NCI-H2081 (cell line): ENCODE measurements at places on chromosomes 11 and 22.
A peak's percentile ranks its signal among the peaks of the same experiment; 100 is the strongest.

DNA sequence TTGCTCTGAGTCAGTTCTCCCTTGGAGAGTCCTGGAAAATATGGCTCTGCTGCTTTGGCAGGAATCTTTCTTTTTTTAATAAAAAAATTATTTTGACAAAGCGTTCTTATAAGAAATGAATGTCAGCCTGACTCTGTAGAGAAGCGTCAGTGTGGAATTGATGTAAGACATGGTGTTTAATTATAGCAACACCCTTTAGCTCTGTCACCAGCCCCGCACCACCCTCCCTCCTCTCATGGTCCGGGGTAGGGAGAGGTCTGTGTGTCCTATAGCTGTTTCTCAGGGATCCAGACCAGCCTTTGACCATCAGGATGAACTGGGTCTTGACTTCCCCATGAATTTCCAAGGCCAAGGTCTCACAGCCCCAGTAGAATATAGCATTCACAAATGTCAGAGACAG lies 120.6 kb downstream of the CHST1 start:
- no peak for DNase-seq

DNA sequence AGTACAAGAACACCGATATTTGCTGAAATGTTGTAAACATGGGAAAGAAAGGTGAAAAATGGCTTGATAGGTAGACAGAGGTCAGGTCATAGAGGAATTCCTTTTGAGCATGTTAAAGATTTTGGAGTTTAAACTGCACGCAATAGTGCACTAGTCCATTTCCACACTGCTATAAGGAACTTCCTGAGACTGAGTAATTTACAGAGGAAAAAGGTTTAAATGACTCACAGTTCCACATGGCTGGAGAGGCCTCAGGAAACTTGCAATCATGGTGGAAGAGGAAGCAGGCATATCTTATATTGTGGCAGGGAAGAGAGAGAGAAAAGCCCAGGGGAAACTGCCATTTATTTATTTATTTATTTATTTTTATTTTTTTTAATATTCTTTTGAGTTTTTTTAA lies 5.0 kb downstream of the OR10A5 start:
- DNase-seq, result no peak

- DNase-seq, result no peak
These were observed 43.4 kb downstream of the PARVG start for GRCh38 chr22:44224166-44224565.

DNA sequence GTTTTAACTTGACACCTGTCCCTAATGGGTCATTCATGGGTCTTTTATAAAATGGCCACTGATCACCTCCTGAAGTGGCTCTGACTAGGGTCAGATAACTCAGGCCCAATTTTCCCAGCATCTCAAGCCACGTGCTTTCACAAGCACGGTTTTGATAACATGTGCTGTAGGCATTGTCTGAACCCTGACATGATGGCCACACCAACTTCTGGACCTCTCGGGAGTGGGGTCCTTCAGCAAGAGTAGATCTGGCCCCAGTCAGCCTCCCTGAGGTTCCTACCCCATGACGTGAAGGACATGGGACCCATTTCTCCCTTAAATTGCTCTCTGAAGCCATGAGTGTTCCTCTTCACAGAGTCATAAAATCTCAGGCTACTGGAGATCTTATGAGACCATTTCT lies 60.4 kb upstream of the CCND1 start:
- DNase-seq, result no peak

DNA sequence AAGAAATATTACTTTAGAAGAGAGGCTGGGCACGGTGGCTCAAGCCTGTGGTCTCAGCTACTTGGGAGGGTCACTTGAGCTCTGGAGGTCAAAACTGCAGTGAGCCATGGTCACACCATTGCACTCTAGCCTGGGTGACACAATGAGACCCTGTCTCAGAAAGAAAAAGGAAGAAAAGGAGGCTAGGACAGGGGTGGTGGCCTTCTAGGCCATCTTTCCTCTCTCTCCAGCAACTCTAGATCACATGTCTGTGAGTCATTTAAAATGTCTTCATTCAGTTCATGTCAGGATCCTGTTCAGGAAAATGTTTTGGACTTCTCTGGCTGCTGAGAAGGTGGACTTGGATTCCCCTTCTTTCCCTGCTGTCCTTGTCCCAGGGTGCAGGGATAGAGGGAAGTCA lies 53.3 kb downstream of the PPFIA1 start:
- no peak for DNase-seq

GRCh38 chr11:128448200-128448886 lies 139.0 kb downstream of the ETS1 start:
- no peak for DNase-seq

GRCh38 chr11:86917589-86917988 lies 37.6 kb downstream of the FZD4 start:
- DNase-seq, result no peak

- DNase-seq, result no peak
These were observed 84.5 kb upstream of the PLET1 start for GRCh38 chr11:112345166-112345565.

DNA sequence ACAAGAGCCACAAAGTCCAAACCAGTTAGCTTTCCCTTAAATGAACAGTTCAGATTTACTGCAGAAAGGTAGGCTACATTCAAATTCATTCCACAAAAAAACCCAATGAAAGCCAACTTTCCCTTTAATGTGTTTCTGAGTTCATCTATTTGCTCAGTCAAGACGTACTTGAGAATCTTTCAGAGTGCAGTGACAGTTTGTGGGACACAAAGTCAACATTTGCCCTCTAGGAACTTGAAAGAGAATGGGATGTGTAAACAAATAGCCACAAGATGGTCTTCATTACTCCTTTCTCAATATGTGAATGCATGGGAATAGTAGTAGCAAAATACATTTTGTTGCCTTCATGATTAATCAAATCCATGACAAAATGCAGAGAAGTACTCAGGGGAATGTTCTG lies 15.8 kb downstream of the RTCB start:
- DNase-seq, result no peak

DNA sequence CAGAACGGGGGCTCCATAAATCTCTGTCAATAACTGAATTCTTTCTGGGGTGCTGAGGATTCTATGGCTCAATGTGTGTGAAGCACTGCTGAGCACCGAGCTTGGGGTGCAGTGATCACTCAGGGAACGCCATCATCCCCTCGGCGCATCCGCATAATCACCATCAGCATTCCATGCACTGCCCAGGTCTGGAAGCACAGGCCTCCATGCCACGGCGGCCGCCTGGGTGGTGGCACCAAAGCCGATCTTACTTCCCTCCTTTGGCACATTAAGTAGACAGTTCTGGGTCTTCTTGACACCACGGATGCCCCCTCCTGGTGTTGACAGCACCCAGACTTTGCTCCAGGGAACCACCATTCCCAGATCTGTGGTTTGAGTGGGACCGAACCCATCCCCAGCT lies 15.6 kb downstream of the LTO1 start:
- no peak for DNase-seq

DNA sequence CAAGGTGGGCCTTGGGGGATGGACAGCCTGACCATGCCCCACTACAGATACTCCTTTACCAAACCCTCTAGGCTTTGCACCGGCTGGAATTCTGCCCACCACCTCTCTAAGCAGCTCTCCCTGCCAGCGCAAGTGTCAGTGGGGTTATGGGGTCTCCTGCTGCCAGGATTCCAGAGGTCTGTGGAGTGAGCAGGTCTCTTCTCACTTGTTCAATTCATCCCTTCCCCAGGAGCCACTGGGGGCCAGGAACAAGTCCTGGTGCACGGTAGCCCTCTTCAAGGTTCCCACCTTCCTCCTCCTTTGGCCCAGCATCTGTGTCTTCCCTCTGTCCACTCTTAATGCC lies 30.5 kb downstream of the CCDC15 start:
- no peak for DNase-seq

DNA sequence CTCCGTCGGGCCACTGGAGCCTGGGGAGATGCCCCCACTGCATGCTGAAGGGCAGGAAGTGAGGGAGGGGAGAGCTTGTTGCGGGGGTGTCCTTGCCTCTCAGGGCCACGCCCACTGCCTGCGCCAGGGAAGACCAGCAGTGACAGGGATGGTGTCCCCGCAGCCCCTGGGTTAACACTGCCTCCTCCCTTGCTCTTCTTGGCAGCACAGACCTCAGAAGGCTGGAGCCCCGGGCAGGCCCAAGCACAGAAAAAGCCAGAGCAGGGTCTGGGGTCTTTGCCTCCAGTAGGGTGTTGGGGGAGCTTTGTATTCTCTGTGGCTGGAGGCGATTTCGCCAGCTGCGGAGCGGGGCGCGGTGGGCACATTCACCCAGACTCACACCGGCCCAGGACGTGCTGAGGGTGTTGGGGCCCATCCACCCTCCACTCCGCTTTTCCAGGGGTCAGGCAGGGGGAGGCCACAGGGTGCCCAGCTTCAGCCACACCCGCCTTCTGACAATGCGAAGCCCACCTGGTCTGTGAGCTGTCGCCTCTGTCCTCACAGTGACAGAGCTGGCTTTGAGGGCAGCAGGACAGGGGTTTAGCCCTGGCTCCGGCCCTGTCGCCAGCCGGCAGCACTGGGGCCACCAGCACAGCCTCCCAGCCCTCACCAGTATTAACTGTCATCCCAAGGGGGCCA lies 83.7 kb downstream of the CDKN1C start:
- no peak for DNase-seq

GRCh38 chr11:15988693-15989231 lies 367.6 kb downstream of the SOX6 start:
- DNase-seq, result no peak

DNA sequence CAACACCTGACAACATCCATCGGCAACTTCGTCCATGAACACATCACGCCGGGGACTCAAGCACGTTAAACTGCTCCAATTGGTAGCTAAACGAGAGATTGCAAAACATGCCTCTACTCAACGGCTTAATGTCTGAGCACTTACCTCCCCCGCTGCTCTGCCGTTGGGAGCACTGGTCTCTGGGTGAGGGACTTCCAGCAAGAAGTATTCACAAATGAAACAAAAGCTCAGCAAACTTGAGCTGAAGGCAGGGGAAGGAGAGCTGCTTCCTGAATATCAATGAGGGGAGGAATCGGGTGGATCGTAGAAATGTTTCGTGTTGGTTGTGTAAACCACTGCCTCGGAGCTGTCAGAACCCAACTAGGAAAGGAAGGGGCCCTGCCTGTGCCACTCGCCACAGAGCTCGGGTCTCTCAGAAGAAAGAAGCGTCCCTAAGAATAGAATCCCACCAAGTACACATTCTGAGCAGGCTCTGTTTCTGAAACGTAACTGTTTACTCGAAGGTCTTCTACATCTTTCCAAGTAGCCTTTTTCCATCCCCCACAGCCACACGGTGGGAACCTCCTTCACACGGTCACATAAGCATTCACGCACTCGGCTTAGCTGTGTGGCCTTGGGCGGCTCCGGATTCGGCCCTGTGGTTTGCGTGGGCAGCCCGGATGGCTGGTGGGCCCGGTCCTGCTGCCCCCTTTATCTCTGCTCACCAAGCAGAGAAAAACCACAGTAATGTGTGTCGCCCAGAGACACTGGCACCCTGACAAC lies at the start of gene MLC1:
MLC1 (minus strand) TSS at position 216 of the 762 bp plus-strand sequence. CDS start 524 bp downstream, outside the sequence.
- DNase-seq, result no peak

DNA sequence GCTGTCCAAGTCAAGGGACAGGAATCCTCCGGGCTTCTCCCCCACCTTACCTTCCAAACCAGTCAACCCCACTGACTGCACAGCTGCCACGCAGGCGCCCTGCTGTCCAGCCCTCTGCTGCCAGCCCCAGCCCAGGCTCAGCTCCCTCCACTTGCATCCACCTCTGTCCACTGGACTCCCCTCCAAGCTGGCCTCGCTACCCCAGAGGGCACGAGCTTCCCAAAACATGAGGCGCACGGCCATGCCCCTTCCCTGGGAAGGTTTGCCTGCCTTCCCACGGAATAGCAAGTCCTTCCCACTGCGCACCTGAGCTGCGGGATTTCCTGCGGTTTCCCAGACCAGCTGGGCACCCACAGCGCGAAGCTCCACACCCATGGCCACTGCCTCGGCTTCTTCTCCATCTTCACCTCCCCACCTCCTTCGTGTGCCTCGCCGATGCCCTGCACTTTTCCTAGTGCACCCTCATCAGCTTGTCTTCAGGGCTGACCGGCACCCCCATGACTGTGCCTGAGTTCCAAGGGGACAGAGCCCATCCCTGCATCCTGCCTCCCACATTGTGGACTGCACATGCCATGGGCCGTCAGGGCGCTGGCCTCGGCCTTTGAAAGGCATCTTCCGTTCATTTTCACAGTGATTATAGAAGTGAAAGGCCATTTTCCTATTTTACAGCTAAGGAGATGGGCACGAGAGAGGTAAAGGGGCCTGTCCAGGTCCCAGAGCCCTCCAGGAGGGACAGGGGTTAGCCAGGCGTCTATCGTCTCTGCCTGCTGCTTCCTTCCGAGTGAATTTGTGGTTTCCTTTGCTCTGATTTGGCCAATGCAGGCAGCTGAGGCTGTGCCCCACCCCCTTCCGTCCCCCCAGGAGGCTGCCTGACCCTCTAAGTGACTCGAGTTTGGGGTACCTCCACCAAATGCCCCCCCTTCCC lies 16.4 kb downstream of the IFITM10 start:
- DNase-seq, result no peak

DNA sequence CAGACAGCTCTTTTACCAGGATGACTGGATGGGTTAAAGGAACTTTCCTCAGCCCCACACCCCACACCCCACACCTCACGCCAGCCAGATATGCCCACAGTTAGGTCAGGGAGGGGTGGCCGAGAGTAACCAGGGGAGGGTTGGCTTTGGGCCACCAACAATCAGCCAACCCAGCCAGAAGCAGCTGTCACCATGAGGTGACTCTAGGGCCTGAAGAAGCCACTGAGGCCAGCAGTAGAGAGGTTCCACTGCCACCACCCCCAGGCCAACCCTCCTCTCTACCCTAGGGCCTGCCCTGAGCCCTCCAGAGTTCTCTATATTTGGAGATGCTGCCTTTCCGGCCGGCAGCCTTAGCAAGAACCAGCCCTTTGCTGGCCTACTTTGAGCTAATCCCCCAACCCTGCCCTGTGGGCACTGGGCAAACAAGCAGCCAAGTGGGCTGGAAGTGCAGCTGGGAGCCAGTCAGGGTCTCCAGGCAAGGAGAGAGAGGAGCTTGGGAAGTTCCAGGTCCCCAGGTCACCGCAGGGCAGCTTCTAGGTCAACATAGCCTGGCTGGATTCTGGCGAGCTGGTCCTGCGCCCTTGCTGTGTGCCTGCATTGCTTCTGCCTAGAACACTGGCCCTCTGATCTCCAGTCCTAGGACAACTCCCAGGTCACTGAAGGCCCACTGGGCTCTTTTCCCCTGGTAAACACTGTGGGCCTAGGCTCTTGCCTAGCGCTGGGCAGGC lies 12.0 kb upstream of the SYT8 start:
- no peak for DNase-seq

- no peak for DNase-seq
These were observed 389.1 kb downstream of the ETS1 start for GRCh38 chr11:128198216-128198772.

GRCh38 chr11:70206226-70206981 lies 3.3 kb downstream of the FADD start:
- no peak for DNase-seq

- DNase-seq, result peak; percentile 41
These were observed 3.1 kb downstream of the AKIP1 start for GRCh38 chr11:8913961-8914660.
